ENCODE measurements at places on chromosomes 13 and 19. TPM values are rescaled to one million over a fixed set of nuclear protein-coding genes. Genes with fewer than 3 reads are reported as not detected.

DNA sequence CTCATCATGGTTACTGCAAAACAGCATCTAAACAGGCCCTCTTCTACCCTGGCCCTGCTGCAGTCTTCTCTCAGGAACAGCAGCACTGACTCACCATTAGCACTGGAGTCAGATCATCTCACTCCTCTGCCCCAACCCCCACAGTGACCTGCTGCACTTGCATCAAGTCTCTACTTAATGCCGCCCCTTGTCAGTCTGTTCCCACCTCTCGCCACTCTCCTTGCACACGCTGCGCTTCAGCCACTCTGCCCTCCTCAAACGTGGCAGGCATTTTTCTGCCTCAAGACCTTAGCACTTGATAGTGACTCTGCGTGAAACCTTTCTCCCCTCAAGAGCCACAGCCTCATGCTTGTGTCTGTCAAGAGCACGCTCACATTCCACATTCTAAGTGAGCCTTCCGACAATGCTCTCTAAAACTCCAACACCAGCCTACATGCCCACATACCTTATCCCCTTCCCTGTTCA is 22.1 kb downstream of the MIPEP start:
- no peak overlapping the region for H3K4me3 ChIP-seq
- H3K27ac ChIP-seq: no peak overlapping the region
- H3K4me1 ChIP-seq: peaks cover 7% of the 10 kb centered on the region
- DNase-seq: no peak

GRCh38 chr19:36950335-36951119 is 34.4 kb downstream of the ZNF568 start:
- peaks cover 45% of the 10 kb centered on the region for H3K36me3 ChIP-seq
- no peak overlapping the region for H3K27ac ChIP-seq
- no peak overlapping the region for H3K4me3 ChIP-seq
- no peaks in the 10 kb centered on the region for H3K27me3 ChIP-seq
- DNase-seq: no peak

The OBI1 gene
- 4.9 TPM for total RNA-seq

The LRRC63 gene
- not detected for total RNA-seq

- H3K27me3 ChIP-seq: peaks cover 37% of the 10 kb centered on the region
- no peak overlapping the region for H3K4me3 ChIP-seq
- no peaks in the 10 kb centered on the region for H3K36me3 ChIP-seq
- no peak overlapping the region for H3K27ac ChIP-seq
Observed at GRCh38 chr19:45591004-45591637, 6.5 kb upstream of the OPA3 start.
